ENCODE measurements at places on chromosomes 7 and 10. TPM values are rescaled to one million over a fixed set of nuclear protein-coding genes. Genes with fewer than 3 reads are reported as not detected.

- no peak for DNase-seq
These were observed 25.1 kb downstream of the POLL start for GRCh38 chr10:101563007-101563406.

DNA sequence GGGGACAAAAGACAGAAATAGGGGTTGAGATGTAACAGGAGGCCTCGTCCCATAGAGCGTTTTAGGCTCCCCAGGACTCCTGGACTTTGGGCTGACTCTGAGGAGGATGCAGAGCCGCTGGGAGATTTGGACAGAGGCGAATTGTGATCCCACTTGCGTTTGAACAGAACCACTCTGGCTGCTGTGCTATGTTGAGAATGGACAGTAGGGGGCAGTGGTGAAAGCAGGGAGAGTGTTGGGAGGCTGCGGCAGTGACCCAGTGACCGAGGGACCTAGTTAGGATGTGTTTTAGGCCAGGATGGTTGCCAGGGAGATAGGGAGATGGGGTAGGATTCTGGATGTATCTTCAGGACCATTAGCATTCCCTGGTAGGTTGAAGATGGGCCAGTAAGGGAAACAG lies 271.6 kb downstream of the CCDC3 start:
- DNase-seq: no peak

GRCh38 chr7:156104501-156105336 lies 292.5 kb upstream of the SHH start:
- no peak for DNase-seq

GRCh38 chr7:37923996-37924395 lies 3.6 kb downstream of the EPDR1 start:
- DNase-seq: no peak

Gene CALCR
- 0.19 TPM for total RNA-seq

- DNase-seq: no peak
These were observed 35.8 kb upstream of the GRID1 start for GRCh38 chr10:86402283-86402941.

Gene GDF2
- total RNA-seq: not detected

DNA sequence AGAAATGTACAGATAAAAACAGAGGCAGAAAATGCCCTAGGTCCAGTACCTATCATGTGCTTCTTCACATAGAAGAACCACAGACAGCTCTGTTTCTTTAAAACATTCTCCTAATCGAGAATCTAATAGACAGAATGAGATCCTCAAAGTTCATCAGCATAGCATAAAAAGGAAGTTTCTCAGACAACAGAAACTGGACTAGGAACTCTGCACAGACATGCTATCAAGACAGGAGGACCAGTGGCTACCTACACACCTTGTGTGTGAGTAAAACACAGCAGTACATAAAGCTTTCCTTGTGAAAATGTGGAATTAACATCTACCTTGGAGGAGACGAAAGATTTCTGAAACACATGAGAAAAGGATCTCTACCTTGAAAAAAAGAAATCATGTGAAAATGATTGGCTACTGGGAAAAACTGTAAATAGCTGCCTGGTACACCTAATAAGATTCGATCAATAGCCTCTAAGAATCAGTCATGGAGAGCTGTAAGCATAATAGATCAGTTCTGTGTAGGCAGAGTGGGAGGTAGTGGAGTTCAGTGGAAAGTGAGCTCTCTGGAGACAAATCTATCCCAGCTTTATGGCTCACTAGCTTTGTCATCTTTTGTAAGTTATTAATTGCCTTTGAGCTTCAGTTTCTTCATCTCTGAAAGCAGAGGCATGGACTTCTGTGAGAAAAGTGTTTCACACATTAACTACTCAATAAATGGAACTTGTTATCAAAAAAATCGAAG lies 26.7 kb downstream of the ELAPOR2 start:
- no peak for DNase-seq

Gene ASB4
- not detected for total RNA-seq

DNA sequence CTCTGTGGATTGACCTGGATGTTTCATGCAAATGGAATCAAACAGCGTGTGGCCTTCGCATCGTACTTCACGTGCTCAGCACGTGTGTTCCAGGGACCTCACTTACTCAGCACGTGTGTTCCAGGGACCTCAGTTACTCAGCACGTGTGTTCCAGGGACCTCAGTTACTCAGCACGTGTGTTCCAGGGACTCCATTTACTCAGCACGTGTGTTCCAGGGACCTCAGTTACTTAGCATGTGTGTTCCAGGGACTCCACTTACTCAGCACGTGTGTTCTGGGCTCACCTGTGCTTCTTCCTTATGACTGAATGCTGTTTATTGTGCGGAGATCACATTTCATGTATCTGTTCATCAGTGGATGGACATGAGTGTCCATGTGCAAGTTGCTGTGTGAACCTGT lies 22.0 kb downstream of the INPP5A start:
- no peak for DNase-seq

GRCh38 chr10:1050145-1050544 lies 1.2 kb upstream of the IDI1 start:
- no peak for DNase-seq

GRCh38 chr10:3248526-3249306 lies 76.1 kb upstream of the PITRM1 start:
- DNase-seq: no peak

Gene C10orf67
- 0.27 TPM for total RNA-seq

DNA sequence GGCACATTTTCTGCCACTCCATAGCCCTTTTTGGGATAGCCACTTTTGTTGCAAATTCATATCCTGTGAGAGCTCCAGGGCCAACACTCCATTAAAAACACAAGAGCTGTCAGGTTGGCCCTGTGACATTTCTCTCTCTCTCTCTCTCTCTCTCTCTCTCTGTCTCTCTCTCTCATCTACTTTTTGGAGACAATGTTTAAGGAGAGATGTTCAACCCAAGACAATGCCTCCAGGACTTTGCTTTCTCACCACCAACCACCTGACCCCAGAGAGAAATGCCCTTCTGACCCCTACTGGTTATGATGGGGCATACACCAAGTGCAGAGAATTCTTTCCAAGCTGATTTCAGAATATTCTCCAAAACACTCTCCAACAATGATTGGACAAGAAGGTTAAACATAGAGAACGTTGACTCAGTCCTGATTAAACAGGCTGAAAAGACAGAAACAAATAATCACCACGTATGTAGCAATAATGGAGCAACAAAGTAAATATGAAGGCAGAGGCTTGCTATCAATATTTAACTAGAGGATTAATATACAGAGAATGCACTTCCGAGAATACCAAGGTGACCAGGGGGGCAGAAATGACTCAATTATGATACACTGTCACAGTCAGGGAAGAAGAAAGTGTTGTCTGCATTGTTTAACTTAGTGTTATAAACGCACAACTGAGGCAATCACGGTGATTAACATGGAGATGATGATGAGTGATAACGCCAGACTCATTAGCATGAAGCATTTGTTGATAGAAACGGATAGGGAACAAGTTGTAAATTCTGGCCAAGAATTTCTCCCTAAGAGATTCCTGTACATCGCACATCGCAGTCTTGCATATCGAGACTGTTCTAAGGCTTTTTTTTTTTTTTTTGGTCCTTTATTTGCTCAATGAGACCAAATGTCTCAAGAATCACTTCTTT lies 178.5 kb downstream of the NRP1 start:
- DNase-seq: no peak

Gene AZGP1
- 0.19 TPM for total RNA-seq

Gene TLX1
- not detected for total RNA-seq

Gene TMEM178B
- total RNA-seq: 0.95 TPM

Gene ZMIZ2
- 6.9 TPM for total RNA-seq

Gene AKAP9
- 49.7 TPM for total RNA-seq

Gene MYH16
- not detected for total RNA-seq

Gene ANKRD61
- not detected for total RNA-seq

DNA sequence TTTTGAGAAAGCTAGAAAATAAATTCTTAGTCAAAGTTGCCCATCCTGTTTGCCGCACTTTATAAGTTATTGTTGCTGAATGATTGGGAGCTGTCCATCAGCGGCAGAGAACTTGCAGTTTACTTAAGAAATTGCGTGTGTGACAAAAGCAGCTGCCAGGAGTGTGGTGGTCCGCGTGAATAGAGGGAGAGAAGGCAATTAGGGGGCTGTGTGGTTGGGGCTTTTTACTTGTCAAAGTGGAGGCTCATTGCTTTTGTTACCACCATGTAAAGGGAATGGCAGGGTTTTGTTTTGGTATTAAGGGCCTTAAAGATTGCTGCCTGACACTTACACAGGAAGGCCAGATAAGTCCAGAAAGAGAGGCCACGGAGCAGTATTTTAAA lies 177.8 kb downstream of the TCF7L2 start:
- no peak for DNase-seq

- DNase-seq: no peak
These were observed 35.0 kb upstream of the AGR3 start for GRCh38 chr7:16916738-16917137.

DNA sequence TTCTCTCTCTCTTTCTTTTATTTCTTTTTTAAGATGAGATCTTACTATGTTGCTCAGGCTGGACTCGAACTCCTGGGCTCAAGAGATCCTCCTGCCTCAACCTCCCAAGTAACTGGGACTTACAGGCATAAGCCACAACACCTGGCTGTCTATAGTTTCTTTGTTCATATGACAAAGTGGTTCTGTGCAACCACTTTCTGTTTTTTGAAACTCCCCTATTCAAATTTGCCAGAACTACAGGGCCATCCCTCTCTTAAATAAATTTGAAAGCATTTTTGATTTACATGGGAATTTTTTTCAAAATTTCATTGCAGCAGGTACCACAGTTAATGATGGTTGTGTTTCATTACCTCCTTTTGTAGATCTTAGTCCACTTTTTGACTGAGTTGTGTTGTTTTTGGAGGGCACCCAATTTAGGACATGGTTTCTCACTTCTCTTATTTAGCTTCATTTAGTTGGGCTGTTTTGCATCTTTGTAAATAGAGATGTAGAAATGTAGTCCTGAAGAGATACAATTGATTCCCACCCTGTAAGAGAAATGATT lies 119.2 kb downstream of the LRRC4 start:
- DNase-seq: no peak

- no peak for DNase-seq
These were observed 91.5 kb upstream of the EGR2 start for GRCh38 chr10:62907470-62908212.

DNA sequence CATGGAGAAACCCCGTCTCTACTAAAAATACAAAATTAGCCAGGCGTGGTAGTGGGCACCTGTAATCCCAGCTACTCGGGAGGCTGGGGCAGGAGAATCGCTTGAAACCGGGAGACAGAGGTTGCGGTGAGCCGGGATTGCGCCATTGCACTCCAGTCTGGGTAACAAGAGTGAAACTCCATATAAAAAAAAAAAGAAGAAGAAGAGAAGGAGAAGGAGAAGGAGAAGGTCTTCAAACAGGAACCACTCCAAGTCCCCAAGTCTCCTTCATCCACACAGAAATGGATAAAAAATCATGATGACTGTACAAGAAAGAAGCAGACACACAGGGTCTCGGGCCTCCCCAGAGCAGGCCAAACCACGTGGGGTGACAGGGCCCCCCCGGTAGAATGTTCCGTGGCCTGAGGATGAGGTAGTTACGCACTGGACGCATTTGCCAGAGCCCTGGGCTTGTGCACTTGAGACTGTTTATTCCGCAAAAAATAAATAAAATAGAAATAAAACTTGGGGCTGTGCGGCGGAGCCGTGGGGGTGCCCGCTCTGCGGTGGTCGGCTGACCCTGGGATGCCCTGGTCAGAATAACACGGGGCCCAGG lies 15.8 kb downstream of the VENTX start:
- no peak for DNase-seq

DNA sequence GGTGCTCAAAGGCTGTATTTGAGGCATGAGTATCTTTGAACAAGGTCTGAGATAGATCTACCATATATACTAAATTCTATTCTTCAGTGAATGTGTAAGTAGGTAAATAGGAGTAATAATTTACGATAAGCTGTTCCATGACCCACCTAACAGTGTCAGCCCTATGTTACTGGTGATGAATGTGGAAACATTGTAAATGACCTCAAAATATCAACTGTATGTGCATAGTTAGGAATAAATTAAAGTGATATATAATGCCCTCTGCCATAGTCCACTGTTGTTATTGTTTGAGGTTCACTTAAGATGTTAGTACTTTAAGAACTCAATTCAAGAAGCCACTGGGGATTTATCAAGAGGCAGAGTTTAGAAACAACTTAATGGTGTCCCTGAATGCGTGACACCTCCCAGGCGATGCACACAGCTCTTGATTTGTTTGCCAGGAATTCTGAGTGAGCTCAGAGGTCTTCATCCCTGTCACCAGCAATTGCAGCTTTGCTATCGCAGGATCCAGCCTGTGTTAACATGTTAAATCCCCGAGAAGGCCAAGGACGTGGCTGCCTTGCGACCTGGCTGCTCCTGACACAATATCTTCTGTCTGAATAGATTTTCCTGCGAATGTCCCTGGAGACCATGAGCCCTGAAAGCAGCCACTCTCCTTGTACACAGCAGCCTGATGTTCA lies 104.9 kb downstream of the KLF6 start:
- DNase-seq: no peak

Gene WDR86
- 0.53 TPM for total RNA-seq

- no peak for DNase-seq
These were observed 14.3 kb downstream of the UNCX start for GRCh38 chr7:1246871-1247526.

DNA sequence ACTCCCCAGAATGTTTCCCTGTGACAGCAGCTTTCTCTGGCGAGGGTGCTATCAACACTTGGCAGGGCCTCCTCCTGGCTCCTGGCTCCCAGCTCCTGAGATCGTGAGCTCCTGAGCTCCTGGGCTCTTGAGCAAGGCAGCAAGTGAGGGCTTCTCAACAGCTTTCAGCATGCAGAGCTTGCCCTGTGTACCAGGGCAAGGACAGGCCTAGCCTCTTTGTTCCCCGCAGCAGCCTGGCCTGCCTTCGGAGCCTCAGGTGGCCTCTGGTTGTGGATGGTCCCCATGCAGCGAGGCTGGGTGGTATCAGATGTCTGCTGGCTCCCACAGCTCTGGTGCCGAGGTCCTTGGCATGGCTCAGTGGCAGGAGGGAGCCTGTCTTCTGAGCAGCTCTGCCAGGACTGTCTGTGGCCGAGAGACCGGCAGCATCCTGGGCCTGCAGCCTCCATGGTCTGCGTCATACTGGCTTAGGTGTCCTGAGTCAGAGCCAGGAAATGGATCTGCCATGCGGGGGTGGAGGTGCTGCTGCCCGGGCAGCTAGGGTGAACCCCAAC lies 44.2 kb downstream of the ZMIZ1 start:
- no peak for DNase-seq

DNA sequence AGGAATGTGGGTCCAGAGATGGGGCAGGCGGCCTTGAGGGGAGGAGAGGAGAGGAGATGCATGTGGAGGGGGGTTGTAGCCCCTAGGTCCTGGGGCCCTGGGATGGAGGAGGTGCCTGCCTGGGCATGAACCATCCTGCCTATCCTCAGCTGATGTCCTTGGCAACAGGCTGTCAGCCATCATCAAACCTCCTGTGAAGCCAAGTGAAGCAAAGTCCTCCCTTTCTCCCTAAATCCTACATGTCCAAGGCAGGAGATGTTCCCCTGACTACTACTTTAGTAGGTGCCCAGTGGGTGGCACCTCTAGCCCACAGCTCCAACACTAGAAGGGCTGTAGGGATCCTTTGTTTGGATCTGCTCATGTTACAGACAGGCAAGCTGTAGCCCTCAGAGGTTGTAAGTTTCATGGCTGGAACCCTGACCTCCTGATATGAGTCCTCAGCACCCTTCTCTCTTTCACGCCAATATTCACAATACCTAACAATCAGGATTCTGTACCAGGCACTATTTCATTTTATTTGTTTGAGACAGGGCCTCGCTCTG lies 66.6 kb upstream of the SYPL1 start:
- no peak for DNase-seq
